ENCODE measurements at places on chromosomes 7 and 10. TPM values are rescaled to one million over a fixed set of nuclear protein-coding genes. Genes with fewer than 3 reads are reported as not detected.

Gene CHCHD3
- total RNA-seq: 43.0 TPM

Gene UPK3BL2
- 42.5 TPM for total RNA-seq

Gene MACROH2A2
- total RNA-seq: 9.0 TPM

Gene TEX47
- total RNA-seq: not detected

Gene VGF
- 20.8 TPM for total RNA-seq

Gene ACTL6B
- 37.5 TPM for total RNA-seq

Gene ADCK2
- 39.6 TPM for total RNA-seq

Gene SVOPL
- 1.5 TPM for total RNA-seq

Gene GLI3
- 17.5 TPM for total RNA-seq

Gene SLC26A5
- 0.44 TPM for total RNA-seq

Gene ADRA2A
- 8.5 TPM for total RNA-seq

Gene GATA3
- total RNA-seq: not detected

Gene HOXA9
- total RNA-seq: not detected

Gene OR13A1
- total RNA-seq: 0.51 TPM

Gene MINDY3
- 71.6 TPM for total RNA-seq

Gene STEAP1
- total RNA-seq: 4.4 TPM

Gene LRRN3
- 25.3 TPM for total RNA-seq

Gene CCZ1B
- total RNA-seq: 89.0 TPM

Gene ICA1
- 92.2 TPM for total RNA-seq

Gene COMMD3
- total RNA-seq: 61.1 TPM
